NCI-H1436 (cell line): ENCODE measurements at places on chromosomes 2 and 18.

- no peak for DNase-seq
Measured at GRCh38 chr2:108855194-108855593, 68.6 kb downstream of the CCDC138 start.

DNA sequence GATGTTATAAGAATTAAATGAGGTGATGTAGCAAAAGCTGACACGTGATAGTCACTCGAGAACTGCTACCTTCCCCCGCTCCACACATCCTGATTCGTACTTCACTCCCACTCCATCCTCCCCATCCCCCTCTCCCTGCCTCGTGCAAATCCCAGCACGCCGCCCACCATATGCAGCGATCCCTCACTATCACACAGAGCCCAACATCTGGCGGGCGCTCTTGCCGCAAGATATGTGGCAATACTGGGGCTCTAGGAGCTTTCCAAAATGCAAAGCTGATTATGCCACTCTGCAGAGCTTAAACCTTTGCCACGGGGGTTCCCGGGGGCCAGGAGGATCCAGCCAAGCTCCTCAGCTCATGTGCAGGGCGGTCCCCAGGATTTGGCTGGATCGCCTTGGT, 37.4 kb downstream of the DNMT3A start:
- no peak for DNase-seq

DNA sequence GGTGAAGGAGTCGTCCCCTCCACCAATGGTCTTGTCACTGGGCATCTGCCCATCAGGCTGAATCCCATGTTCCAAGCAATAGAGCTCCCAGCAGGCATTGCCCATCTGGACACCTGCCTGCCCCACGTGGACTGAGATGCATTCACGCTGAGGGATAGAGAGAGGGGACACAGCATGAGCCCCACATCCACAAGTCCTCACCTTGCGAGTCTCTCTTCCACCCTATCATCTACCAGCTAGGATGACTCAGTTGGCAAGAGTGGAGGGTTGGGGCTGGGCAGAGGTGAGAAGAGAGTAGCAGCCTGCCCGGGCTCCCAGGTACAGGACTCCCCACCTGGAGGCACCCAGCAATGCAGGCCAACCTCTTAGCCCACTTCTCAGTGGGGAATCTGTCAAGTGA, 959 bp upstream of the TUBA4B start:
- DNase-seq: no peak

DNA sequence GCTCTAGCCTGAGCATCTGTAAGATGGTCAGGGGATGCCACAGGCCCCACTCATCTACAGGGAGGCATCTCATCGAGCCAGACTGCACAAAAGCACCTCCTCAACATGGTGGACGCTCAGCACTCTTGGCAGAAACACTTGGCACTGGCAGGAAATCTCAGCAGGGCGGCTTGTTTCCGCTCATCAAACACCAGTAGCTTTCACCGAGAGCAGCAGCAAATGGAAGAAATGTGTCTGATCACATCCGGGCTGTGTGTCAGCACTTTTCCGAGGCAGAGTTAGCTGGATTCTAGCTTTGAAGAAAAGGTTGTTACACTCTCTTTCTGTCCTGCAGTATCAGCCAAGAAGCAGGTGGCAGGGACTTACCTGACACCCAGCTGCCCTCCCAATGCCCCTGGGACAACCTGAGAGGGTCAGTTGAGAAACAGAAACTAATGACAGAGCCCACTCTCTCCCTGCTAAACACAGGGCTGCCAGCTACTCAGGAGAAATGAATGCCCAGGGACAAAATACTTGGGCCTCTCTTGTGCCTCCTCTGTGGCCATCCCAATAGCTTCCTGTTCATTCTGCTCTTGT, 68.9 kb upstream of the FZD7 start:
- DNase-seq: no peak

GRCh38 chr18:13246121-13246520, 27.6 kb downstream of the LDLRAD4 start:
- no peak for DNase-seq
